ENCODE measurements at places on chromosomes 2 and 18.

GRCh38 chr2:30800159-30800558 is 7.1 kb downstream of the CAPN13 start:
- no peak for DNase-seq

DNA sequence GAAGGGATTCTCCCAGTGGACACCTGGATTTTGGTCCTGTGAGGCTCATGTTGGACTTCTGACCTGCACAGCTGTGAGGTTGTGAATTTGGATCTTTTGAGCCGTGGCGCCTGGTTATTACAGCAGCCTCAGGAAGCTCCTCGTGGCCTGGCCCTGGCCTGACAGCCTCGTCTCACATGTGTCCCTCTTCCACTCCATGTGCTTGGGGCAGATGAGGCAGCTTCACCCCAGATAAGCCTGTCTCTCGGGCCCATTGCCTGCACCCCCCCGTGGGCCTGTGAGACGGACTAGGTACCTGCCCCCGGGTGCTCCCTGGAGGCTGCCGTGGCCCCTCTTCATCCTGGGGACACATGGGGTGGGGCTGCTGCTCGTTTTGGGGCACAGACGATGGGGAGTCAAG is 51.2 kb downstream of the CTDP1 start:
- no peak for DNase-seq

DNA sequence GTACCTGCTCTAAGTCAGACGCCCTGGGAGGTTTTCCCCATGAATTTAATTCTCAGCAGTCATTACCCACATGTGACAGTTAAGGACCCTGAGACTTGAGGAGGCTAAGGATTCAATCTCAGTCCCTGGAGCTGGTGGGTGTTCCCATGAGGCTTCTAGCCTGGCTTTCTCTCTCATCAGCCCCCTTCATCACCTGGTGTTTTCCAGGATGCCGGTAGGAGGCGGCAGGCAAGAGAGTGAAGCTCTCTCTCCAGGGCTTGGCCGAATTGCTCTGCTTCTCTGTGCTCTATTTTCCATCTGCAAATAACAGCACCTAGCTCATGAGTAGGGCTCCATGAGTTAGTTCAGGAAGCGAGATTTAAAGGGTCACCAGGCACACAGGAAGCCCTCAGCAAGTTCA is 241.9 kb downstream of the PTPRM start:
- no peak for DNase-seq

GRCh38 chr18:25467226-25467987 is 115.4 kb upstream of the ZNF521 start:
- DNase-seq, result no peak

DNA sequence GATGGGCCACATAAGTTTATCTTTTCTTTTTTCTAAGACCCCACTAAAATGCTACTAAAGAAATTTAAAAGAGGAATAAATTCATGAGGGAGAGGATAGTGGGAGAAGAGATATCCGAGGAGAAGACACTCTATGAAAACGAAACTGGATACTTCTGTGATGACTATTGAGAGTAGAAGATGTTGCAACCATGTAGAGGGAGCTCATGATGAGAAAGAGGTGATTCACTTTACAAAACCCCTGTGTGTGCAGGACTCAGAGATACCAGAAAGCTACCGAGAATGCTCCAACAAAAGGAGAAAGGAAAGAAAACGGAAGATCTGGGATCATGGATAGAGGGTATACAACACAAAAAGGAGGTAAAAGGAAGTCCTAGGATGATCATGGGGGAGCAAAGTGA is 34.9 kb downstream of the SLC38A11 start:
- DNase-seq, result no peak

GRCh38 chr2:197461057-197461456 is 7.7 kb downstream of the COQ10B start:
- DNase-seq, result no peak

Measured in NCI-H1436 treated with DMSO at 0.1 percent for 48 hours (cell line).